GM18507 (cell line): ENCODE measurements at places on chromosomes 3 and 15.
A peak's percentile ranks its signal among the peaks of the same experiment; 100 is the strongest.

DNA sequence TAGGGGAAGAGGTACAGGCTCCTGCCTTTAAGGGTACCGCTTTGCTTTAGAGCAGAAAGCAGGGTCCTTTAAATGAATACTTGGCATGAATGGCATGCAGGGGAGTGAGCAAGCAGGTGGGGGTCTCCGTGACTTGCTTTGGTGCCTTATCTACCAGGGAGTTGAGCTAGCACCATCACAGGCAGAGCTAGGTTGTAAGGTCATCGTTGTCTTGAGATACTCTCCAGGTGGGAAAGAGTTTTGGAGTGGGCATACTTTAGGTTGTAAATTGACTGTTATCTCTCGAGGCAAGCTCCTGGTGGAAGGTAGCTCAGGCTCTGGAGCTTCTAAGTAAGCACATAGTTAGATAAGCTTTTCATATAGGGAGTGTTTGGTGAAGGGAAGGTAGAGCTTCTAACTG, 5.6 kb downstream of the GASK1A start:
- no peak for DNase-seq

- DNase-seq: no peak
These were observed 473.9 kb upstream of the THBS1 start for GRCh38 chr15:39106950-39107349.

GRCh38 chr3:149179220-149179619, 42.4 kb downstream of the CP start:
- no peak for DNase-seq

DNA sequence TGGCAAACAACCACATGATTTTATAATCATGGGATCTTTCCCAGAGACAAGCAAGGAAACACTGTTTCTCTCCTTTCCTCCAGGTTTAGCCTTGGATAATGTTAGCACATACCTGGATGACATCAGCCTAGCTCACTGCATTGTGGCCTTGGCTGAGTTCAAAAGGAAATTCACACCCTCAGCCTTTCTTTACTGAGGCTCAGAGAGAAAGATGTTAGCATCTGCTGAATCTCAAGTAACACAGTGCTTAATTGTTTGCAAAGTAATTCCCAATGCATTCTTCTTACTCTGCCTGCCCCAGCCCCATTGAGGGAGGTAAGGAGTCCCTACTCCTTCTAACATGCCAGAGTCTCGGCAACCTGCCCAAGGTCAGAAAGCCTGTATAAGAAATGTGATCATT, 432.2 kb upstream of the LMCD1 start:
- DNase-seq: no peak

DNA sequence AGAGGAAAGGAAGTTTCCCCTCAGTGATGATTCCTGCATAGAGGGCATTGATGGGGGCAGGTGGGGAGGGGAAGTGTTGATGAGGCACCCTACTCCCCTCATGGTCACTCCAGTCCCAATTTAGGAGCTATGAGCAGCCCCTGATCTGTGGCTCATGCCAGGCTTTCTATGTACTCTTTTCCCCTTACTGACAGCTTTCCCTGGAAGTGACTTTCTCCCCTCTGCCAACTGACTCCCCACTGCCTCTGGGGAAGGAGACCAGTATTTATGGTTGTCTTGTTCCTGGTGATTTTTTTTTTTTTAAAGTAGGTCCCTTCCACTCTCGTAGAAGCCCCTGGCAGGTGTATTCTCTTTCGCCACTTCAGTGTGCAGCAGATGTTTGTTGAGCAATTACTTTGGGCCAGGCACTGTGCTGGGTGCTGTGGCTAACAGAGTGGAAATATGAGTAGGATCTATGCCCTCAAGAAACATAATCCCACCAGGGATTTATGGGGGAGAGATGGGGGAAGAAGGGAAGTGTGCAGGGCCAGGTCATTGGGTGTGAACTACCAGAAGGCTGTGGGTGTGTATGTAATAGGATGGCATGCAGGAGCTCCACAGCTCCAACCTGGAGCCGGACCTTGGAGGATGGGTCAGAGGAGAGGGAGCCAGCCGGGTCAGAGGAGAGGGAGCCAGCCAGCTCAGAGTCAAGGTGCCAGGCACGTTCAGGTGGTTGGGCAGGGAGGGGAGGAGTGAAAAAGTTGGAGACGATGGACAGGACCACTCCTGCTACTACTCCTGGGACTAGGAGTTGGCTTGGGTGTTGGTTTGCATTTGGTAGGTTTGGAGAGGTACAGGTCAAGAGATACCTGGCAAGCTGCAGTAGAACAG, 3.5 kb downstream of the SMAD6 start:
- DNase-seq: no peak

- no peak for DNase-seq
These were observed 25.0 kb downstream of the DNAH1 start for GRCh38 chr3:52341123-52341522.

GRCh38 chr3:72487946-72488737, 360.1 kb downstream of the SHQ1 start:
- DNase-seq: no peak

- DNase-seq: no peak
These were observed 35.5 kb downstream of the NFKBIZ start for GRCh38 chr3:101884776-101885175.

DNA sequence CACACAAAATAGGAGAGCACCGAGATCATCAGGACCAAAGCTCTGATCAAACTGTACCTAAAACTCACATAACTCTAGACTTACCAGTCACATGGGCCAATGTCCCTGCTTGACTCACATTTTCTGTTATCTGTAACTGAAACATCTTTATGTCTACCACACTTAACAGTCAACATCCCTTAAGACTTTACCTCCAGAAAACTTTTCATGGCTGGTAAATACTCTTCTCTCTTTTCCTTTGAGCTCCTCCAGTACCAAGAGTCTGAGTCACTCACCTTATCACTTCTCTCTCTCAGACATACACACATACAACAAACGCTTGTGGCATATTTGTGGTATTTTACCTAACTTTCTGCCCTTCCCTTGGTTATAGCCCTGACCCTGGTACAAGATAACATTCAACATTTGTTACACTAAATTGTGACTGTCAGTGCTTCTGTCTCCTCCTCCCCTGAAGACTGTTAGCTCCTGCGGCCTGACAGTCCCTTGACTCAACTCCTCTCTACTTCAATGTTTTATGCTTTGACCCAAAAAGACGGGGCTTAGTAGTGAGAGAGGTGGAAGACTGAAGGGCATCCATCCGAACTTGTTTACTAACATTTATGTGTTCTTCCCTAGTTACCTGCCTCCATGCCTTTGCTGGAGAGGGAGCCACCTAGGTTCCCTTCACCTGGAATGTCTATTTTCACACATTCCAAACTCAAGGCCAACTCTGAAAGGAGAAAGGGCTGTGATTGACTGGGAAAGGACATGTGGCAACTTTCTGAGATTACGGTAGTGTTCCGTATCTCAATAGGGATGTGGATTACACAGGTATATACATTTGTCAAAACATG, 3.7 kb upstream of the EFHB start:
- no peak for DNase-seq

- DNase-seq: no peak
These were observed 92.1 kb downstream of the IGF2BP2 start for GRCh38 chr3:185732782-185733181.

DNA sequence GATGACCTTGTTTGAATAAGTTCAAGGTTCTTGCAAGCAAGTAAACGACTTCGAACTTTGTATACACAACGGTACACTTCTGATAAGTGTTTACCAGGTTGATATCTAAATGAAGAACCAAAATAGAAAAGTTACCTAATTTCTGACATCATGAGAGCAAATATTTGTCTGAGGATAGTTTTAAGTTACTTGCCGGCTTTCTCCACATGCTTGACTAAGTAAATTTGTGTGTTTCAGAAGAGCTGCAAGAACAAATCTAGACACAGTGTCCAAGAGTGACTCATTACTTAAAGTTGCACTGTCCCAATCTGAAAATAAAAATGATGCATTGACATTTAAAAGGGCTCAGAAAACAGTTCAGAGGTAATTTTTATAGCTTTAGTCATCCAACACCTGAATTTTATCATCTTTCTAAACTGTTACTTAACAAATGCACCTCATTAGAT, 115.1 kb downstream of the HERC1 start:
- no peak for DNase-seq

GRCh38 chr3:118705487-118706219, 329.0 kb downstream of the IGSF11 start:
- no peak for DNase-seq

DNA sequence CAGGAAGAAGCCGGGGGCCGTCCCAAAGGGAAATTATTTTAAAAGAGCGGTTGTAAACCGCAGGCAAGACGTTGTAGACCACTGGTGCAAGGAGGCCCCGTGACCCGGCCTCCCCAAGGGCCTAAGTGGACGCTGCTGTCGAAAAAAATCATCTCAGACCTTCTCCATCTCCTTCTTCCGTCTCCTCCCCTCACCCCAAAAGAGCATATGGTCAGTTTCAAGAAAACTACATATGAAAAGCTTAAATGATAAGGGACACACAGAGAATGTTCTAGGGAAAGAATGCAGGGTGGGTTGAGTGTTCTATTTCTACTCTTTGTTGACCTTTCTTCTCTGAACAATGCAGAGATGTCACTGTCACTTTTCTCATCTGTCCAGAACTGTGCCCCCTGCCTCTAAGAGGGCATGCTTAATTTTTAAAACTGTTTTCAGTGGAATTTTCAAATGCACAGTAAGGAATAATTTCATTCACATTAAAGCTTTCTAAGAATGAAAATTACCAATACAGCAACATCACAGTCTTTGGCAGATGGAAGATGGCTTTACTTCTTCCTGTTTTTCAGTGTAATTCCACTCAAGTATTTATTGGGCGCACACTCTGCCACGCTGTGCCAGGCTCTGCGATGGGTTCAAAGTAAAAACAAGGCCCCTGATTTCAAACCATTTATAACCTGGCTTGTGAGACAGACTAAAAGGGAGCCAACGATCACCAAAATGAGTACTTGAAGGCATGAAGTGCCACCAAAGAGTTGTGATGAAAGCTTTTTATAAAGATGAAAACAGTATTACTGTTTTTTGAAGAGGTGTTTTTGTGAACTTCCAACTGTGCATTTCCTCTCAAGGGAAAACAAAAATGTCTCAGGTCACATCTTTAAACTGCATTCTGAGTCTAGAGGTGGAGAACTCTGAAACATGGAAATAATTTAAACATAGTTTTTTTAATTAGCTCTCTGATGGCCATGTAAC, 891 bp upstream of the TOP2B start:
- peak; percentile 47 for DNase-seq

GRCh38 chr3:44883213-44883955, 9.0 kb downstream of the TGM4 start:
- DNase-seq: no peak

GRCh38 chr15:70362886-70363285, 265.2 kb upstream of the TLE3 start:
- DNase-seq: no peak

DNA sequence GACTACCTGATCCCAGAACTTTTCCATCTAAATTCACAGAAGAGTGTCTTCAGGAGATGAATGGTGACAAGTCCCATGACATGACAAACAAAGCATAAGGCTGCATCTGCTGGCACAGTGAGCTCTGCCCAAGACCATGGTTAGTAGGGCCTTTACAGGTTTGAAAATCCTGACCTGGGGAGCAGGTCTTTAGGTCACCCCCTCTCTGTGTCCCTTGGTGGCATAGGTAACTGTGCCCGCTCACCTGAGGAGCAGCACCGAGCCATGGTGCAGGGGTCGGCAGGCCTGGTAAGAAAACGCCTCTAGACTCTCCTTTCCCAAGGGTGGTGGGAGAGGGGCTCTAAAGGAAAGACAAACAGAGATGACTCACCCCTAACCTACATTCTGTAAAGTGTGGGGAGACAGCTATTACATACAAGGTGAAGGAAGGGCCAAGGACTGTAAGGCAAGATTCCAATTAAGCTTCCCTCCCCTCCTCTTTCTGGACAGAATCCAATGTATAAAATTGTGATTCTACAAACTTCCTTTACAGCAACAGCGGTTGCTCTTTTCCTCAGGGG, 74.0 kb downstream of the SATB1 start:
- no peak for DNase-seq
